Stimulated activated CD8-positive, alpha-beta memory T cell treated with anti-CD3 and anti-CD28 coated beads, Interleukin-4, amount 100 ng/mL, for 1 hour (primary cell): ENCODE measurements at places on chromosomes 2 and 18.

- DNase-seq: no peak
Observed at GRCh38 chr2:11101430-11101829, 53.8 kb upstream of the SLC66A3 start.

- DNase-seq: no peak
Observed at GRCh38 chr2:28038722-28039121, 148.2 kb downstream of the BABAM2 start.

DNA sequence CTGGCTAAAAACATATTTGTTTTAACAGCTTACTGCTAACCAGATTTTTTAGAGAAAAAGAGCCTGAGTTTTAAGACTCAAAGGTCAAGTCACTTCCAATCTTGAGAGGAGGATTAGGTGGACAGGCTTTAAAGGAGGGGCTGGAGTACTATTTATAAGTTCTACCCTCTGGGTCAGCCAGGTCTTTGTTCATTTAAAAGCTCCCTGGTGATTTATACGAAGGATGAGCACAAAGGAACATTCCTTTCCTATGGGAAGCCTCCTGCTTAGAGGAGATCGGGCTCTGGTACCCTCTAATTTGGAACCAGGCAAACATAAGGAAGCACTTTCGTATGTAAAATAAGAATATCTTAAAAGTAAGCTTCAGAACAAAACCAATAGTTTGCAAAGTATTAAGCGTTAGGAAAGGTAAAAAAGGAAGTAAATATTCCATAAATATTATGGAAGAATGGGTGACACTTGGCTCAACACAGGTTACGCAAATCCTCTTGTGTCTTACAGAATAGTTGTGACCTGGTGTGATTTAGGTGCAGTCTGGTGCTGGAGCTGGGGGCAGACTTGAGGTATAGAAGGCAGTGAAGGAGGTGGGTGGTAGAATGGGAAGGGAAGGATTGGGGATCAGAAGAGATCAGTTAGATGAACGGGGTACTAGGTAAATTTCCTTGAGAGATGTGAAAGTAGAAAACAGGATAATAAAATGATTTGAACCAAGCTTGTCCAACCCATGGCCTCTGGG, 35.6 kb downstream of the PDE6D start:
- no peak for DNase-seq

DNA sequence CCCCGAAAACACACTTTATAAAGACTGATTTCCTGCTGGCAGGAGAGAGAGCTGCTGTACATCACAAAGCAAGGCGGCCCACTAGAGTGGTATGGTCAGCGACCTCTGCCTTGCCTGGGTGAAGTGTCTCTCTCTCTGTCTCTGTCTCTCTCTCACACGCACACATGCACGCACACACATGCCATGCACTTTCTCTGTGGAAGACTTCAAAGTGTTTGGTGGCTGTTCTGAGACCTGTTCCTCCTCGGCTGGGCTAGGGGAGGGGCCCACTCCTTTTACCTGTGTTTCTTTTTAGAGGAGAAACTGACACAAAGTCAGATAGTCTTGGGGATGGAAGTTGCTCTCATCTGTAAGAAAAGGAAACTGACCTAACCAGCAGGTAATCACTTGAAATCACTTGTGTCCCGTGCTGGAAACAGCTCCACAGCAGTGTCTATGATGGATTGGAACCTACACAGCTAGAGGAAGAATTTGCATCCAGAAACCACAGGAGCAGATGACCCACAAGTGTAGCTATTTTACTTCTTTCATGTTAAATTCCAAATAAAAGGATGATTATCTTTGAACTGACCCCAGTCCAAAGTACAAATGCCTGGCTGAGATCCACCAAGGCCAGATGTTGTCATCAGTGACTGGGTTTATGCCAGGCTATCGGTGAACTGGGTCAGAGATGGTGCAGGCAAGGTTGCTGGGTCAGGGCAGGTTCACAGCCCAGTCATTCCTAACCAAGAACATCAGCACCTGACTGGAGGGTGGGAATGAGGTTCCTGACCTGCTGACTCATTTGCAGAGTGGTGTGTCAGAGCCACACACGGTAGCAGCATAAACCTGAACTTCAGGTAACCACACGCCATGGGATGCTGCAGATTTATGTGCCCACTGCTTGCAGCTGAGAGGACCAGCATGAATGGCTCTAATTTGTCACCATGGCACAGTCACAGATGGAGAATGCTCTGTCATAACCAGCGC, 63.0 kb downstream of the NPAS2 start:
- no peak for DNase-seq

DNA sequence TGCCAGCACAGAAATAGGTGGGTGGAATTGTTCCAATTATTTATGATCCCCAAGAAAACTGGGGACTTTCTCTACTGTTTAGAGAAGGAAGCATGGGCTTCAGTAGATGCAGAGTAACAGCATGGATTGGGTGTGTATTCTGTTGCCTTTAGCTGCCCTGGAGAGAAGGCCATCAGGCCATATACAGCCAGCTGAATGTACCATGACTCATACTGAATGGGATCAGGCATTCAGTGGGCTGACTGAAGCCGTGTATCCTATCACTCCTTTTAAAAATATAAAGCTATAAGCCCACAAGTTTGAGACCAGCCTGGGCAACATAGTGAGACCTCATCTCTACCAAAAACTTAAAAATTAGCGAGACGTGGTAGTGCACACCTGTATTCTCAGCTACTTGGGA, 16.7 kb upstream of the PLEKHM3 start:
- no peak for DNase-seq

DNA sequence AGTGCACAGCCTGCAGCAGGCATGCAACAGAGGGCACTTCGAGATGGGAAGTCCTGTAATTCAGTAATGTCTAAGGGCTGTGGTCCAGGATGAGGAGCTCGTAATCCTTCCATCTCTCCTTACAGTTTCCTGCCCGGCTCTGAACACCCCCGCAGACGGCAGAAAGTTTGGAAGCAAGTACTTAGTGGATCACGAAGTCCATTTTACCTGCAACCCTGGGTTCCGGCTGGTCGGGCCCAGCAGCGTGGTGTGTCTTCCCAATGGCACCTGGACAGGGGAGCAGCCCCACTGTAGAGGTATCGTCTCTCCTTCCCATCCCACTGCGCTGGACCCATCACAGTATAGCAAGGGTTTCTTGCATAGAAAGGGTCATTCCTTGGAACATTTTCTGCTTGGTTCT, 26.7 kb downstream of the FBLN7 start:
- DNase-seq: no peak

DNA sequence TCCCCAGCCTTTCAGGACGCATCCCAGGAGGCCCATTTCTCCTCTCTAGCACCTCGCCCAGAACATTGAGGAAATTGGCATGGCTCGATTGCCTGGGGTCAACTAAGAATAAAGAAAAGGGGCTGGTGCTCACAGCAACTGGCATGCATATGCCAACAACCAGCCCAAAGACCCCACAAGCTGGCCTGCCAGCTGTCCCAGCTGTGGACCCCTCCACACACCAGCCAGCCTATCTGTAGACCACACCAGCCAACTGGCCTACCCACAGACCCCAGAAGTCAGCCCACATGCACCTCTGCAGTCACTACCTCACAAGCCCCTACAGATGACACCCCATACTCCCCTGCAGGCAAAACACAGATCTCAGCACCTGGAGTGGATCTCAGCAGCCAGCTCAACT, 123.8 kb upstream of the ID2 start:
- no peak for DNase-seq

GRCh38 chr2:13558368-13558767, 841.6 kb downstream of the TRIB2 start:
- no peak for DNase-seq

GRCh38 chr18:23627321-23627720, 35.4 kb downstream of the ANKRD29 start:
- DNase-seq: no peak

DNA sequence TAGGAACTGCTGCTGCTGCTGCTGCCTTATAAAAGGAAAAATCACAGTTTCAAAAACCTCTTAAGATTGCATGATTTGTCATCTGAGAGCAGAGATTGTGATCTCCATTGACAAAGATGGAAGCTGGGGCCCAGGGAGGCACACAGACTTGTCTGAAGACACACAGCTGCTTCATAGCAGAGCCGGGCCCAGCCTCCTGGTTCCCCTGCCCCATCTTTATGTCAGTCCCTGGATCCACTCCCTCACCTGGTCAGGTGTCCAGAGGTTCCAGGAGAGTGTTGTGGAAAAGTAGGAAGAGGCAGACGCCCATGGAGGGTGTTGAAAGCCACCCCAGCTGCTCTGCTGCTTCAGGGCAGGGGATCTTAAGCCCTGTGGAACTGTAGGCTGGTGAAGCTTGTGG, 20.0 kb downstream of the STEAP3 start:
- no peak for DNase-seq

DNA sequence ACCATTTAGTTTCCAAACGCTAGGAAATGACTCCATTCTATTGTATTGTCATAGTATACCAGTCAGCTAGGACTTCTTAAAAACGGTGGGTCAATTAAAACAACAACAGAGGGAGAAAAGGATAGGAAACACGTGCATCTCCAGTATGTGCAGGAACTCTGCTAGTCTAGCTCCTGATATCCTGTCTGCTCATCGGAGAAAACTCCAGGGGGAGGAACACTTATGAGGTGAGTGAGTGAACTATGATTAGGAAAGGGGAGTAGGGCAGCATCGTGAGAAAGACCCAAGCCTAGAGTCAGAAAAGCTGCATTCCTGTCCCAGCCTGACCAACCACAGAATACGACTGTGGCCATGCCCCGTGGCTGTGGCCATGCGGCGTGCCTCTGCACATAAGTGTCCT, 34.2 kb downstream of the DTNB start:
- DNase-seq: no peak

- no peak for DNase-seq
Observed at GRCh38 chr18:3044931-3045698, 32.2 kb upstream of the LPIN2 start.

DNA sequence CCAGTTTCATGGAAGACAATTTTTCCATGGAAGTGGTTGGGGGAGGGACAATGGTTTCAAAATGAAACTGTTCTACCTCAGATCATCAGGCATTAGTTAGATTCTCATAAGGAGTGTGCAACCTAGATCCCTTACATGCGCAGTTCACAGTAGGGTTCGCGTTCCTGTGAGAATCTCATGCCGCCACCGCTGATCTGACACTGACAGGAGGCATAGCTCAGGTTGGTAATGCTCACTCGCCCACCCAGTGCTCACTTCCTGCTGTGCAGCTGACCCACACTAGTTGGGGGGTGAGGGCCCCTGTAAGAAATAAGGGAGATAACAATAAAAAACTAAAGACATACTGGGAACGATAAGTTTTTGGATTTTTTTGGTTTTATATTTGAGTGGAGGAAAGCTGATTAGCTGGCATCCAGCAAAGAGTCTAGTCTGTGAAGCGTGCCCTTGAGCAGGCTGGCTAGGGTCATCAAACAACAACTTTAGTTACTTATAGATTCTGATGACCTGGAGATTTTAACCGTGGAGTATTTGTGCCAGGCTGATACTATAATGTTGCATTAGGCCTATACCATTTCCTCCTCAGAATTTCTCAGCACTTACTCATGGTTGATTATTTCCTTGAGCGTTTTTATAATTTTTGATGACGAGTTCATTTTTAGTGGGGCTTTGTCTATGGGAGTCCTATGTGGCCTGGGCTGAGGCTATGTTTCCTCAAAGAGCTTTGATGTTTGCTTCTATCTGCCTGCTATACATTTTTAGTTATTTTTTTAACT, 6.3 kb upstream of the MCFD2 start:
- no peak for DNase-seq

DNA sequence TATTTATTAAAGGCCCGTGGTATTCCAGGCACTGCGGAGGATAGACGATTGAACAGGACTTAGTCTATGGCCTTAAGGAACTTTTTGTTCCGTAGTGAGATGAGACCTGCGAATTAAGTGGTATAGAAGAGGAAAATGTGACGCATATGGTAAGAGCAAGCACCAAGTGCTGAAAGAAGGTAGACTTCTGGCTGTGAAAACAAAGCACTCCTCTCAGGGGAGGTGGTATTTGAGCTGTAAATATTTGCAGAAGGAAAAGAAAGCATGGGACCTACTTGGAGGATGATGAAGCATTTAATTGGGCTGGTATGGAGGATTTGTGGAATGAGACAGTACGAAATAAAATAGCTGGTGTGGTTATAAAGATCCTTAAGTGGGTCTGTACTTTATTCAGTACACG, 62.5 kb downstream of the GPR39 start:
- DNase-seq: no peak

DNA sequence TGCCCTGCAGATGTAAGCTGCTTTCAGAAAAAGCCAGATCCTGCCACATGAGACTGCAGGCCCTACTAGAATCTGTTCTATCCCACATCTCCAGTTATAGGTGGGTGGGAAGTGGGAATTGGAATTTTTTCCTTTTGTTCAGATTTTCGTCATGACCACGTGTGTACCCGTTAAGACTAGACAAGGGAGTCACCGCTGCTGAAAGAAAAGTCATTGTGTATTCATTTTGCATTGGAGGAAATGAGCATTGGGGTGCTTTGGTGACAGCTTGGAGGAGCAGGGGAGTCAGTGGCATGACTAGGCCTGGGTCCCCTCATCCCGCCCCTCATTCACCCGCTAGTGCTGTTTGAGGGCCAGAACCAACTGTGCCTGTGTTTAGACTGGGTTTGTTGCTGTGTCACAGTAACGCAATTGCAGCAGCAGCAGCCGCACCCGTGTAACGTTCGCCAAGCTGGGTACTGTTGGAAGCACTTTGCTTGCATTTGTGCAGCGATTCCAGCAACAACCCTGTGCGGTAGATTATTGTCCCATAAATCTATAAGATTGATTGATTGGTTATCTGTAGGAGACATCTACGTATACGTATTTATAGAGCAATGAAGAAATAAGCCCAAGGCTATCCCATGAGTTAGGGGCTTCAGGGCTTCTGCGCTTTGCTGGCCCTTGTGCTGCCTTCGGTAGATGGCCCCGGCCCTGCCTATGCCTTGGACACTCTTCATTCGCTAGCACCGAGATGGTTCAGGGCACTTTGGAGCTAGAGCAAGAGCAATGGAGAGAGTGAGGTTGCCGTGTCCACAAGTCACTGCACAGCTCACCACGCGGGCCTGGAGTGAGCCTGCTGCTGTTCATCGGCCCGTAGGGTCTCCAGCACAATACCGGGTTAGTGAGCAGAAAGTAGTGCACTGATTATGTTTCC, 194.9 kb downstream of the AGAP1 start:
- DNase-seq: no peak

DNA sequence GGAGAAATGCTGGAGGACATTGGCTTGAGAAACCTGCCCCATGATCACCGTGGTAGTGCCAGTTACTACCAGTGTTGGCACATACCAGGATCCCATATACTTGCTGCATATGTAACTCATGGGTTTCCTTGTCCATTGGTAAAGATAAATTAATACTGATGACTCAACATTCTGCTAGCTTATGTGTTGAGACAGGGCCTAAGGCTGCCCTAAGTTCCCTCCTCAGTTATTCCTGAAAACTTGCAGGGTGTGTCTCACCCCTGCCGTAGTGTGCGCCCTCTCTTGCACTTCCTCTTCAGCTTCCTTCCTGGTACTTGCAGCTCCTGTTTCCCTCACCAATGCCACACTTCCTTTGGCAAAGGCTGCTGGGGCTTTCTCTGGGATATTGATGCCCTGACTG, 4.3 kb upstream of the INO80C start:
- DNase-seq: no peak

- no peak for DNase-seq
Observed at GRCh38 chr18:2907550-2908135, 60.8 kb downstream of the EMILIN2 start.
